Activated naive CD8-positive, alpha-beta T cell treated with anti-CD3 and anti-CD28 coated beads, Interleukin-2, amount 10 ng/mL, durations not matched to agents 7 days and 5 days (primary cell): ENCODE measurements at places on chromosomes 6 and 20. TPM values are rescaled to one million over a fixed set of nuclear protein-coding genes. Genes with fewer than 3 reads are reported as not detected.

The TOX2 gene
- total RNA-seq = 0.26 TPM

- no peak overlapping the region for H3K27ac ChIP-seq
- no peak overlapping the region for H3K4me3 ChIP-seq
- peaks cover 2% of the 10 kb centered on the region for H3K4me1 ChIP-seq
- no peak for DNase-seq
Observed at GRCh38 chr6:11492464-11493290, 44.9 kb upstream of the TMEM170B start.

DNA sequence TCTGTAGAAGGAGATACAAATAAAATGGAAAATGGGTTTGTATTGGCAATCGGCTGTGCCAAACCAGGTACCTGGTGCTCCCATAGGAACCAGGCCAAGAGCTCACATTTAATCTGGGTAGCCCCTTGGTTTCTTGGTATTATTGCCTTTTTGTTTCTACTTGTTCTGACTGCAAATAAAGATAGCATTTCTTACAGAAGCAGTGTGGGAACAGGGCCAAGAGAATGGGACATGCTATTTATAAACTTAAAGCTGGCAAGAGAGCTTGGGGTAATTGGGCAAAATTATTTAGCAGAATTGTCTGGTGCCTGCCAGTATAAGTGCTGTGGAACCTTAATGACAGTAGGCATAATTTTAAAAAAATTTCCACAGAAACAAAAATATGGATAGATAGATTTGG lies 113.5 kb upstream of the GLP1R start:
- H3K4me3 ChIP-seq = no peak overlapping the region
- peaks cover 3% of the 10 kb centered on the region for H3K27me3 ChIP-seq
- H3K4me1 ChIP-seq = no peaks in the 10 kb centered on the region
- H3K36me3 ChIP-seq = no peaks in the 10 kb centered on the region
- H3K27ac ChIP-seq = no peak overlapping the region
- DNase-seq = no peak

The AGPAT4 gene
- total RNA-seq = 4.9 TPM

The OR2J3 gene
- total RNA-seq = not detected

The YIPF3 gene
- 71.8 TPM for total RNA-seq

- H3K4me1 ChIP-seq = peaks cover 56% of the 10 kb centered on the region
- no peaks in the 10 kb centered on the region for H3K27me3 ChIP-seq
- no peak overlapping the region for H3K4me3 ChIP-seq
- peaks cover 36% of the 10 kb centered on the region for H3K36me3 ChIP-seq
Observed at GRCh38 chr20:31663838-31664695, 26.4 kb downstream of the COX4I2 start.

The FHL5 gene
- not detected for total RNA-seq

The ZBTB46 gene
- total RNA-seq = 0.25 TPM

The AFG1L gene
- total RNA-seq = 4.9 TPM

The TFAP2D gene
- not detected for total RNA-seq

DNA sequence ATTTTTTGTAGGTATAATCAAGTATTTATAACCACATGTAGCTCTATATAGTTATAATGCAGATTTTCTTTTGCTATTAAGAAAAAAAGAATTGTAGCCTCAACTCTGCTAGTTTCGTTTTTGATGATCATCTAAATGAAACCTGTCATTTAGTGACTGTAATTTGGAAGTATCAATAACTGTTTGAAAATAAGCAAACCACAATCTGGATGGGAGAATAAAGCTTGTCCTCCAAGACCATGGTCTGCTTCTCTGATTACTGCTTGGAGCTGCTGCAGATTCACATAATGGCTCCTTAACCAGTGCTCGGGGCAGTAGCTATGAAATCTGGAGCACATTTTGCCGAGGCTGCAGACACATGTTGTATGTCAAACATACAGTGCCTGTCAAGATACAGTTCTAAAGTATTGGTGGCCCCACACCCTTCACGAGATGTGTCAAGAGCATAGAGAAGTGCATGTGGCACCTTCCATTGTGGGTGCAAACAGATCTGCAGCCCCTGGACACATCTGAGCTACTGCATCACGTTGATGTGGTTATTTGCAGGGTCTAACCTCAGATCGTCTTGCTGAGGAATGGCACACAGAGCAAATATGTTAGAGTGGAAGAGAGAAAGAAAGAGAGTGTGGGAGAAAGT lies 255.7 kb upstream of the SUPT3H start:
- no peak overlapping the region for H3K4me3 ChIP-seq
- H3K27ac ChIP-seq = no peak overlapping the region
- no peak for DNase-seq
- H3K4me1 ChIP-seq = no peaks in the 10 kb centered on the region

DNA sequence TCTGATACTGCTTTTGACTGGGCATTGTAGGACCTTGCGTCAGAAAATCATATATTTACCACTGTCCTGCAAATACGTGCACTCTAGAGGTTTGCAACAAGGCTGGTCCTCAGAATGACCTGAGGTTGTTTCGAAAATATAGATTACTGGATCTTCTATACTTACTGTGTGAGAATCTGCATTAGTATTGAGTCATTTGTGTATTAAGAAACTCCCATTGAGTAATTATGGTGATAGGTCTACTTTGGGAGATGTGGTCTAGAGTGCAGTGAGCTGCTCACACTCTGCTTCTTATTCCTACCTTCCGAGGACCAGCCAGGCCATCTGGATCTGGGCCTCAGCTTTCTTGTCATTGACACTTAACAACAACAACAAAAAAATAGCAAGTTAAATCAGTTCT lies 9.6 kb downstream of the KLHL32 start:
- no peak overlapping the region for H3K4me3 ChIP-seq
- no peak overlapping the region for H3K27ac ChIP-seq
- no peaks in the 10 kb centered on the region for H3K36me3 ChIP-seq
- H3K27me3 ChIP-seq = no peaks in the 10 kb centered on the region

- peaks cover 25% of the 10 kb centered on the region for H3K27me3 ChIP-seq
- no peak for DNase-seq
- H3K27ac ChIP-seq = no peak overlapping the region
- no peaks in the 10 kb centered on the region for H3K36me3 ChIP-seq
- no peak overlapping the region for H3K4me3 ChIP-seq
Observed at GRCh38 chr20:36117638-36118037, 36.9 kb upstream of the EPB41L1 start.

- H3K36me3 ChIP-seq = no peaks in the 10 kb centered on the region
- no peak overlapping the region for H3K4me3 ChIP-seq
- H3K4me1 ChIP-seq = no peaks in the 10 kb centered on the region
- H3K27me3 ChIP-seq = no peaks in the 10 kb centered on the region
- H3K27ac ChIP-seq = no peak overlapping the region
Observed at GRCh38 chr20:9744551-9744950, 94.3 kb downstream of the PAK5 start.

The BMP6 gene
- total RNA-seq = not detected

DNA sequence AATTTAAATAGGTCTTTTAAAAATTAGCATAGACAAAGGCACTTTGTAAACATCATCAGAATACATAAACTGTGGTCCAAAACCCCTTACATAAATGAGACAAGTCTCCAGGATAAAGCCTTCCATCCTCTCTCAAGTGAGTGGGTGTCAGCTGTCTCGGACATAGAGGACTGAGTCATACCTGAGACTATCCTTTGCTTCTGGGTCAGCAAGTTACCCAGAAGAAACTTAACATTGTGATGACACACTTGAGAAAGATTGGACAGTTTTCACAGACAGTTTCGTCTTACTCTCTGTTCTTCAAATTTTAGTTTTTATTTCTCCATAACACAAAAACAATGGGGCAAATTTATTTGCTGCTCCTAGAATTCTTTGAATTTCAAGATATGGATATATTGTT lies 838.0 kb downstream of the DHX35 start:
- H3K36me3 ChIP-seq = no peaks in the 10 kb centered on the region
- no peaks in the 10 kb centered on the region for H3K4me1 ChIP-seq
- no peak overlapping the region for H3K27ac ChIP-seq
- H3K27me3 ChIP-seq = no peaks in the 10 kb centered on the region
- no peak overlapping the region for H3K4me3 ChIP-seq
- no peak for DNase-seq
